ENCODE measurements at places on chromosomes 5 and 9.

DNA sequence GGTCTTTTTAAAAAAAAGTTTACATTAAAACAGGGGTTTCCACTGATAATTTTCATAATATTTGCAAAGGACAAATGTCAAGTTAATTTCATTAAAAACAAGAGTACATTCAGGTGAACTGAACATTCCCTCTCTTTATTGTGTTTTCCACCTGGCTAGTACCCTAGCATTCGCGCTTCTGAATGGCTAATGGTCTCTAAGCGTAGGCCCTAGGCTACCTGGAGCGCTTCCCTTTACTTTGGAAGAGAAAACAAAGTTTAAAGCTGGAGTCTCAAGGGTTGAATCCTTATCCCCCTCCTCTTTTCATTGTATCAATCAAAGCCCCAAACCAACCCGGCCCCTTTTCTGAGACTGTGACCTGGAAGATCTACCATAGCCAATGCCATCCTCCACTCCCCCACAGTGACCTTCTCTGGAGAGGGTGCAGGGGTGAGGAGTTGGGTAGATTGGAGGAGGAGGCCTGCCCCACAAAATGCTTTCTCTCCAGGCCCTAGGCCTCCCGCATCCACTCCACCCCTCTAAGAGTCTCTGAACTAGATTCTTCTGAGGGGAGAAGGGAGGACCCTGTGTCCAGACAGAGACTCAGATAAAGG lies 73.3 kb upstream of the TBCA start:
- no peak overlapping the region for H3K27ac ChIP-seq
- H3K4me3 ChIP-seq, result no peak overlapping the region
- DNase-seq, result no peak
- H3K36me3 ChIP-seq, result no peaks in the 10 kb centered on the region
- peaks cover 30% of the 10 kb centered on the region for H3K4me1 ChIP-seq
- peaks cover 43% of the 10 kb centered on the region for H3K27me3 ChIP-seq

GRCh38 chr5:148858106-148858505 lies 31.7 kb downstream of the ADRB2 start:
- no peak overlapping the region for H3K27ac ChIP-seq
- H3K4me3 ChIP-seq, result no peak overlapping the region
- H3K36me3 ChIP-seq, result no peaks in the 10 kb centered on the region
- no peaks in the 10 kb centered on the region for H3K27me3 ChIP-seq
- no peak for DNase-seq
- H3K4me1 ChIP-seq, result no peaks in the 10 kb centered on the region

DNA sequence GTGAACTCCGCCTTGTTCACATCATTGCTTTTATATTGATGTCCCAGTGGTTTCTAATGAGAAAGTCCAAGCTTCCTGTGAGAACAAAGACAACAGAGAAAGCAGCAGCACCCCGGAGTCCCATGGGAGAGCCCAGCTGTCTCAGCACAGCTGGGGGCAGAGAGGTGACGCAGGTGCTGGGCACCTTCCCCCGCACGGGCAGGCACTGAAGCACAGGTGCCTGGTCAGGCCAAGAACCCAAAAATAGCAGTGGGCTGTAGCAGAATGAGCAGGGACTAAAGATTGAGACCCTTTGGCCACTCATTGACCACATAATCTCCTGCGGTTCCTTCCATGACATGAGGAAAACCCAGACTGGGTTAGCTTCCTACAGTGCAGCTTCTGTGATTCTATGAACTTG lies 18.8 kb downstream of the SRD5A1 start:
- H3K4me3 ChIP-seq, result no peak overlapping the region
- no peaks in the 10 kb centered on the region for H3K4me1 ChIP-seq
- H3K27me3 ChIP-seq, result no peaks in the 10 kb centered on the region
- peaks cover 27% of the 10 kb centered on the region for H3K36me3 ChIP-seq
- H3K27ac ChIP-seq, result no peak overlapping the region

DNA sequence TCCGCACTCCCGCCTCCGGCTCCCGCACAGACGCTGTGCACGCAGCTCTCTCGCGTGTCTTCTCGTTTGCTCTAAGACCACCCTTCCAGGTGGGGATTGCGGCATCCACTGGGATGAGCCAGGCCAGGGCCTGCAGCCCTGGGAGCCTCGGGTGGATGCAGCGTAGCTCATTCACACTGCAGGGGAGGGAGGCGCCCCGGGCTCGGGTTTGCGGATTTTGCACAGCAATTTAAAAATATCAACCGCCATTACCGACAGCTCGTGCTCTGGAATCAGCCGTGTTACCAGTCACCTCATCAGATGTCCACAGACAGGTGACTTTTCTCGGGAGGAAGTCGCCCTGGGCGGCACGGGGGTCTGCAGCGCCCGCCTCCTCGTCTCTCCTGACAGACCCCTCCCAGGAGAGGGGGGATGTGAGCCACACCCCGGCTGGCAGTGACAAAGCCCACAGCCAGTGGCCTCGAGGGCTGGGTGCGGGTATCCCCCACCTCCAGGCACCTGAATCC lies 20.8 kb upstream of the SLC6A3 start:
- no peaks in the 10 kb centered on the region for H3K4me1 ChIP-seq
- no peak for DNase-seq
- H3K4me3 ChIP-seq, result no peak overlapping the region
- H3K27me3 ChIP-seq, result no peaks in the 10 kb centered on the region
- H3K27ac ChIP-seq, result no peak overlapping the region

DNA sequence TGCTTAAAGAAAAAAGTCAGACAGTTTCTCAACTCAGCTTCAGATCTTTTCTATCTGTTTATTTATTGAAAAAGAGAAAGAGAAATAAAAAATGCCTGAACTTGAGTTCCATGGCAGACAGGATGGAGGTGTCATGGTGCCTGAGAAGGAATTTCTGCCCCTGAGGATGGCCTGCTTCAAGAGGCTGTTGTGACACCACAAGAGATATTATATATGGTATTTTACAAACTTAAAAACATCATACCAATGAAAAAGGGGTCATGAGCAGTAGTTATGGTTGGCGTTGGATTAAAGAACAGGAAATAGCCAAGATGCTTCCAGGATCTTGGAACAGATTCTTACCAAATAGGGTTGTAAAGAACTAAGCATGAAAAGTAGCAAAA lies 344.6 kb downstream of the GLIS3 start:
- no peak for DNase-seq
- H3K27me3 ChIP-seq, result no peaks in the 10 kb centered on the region
- peaks cover 4% of the 10 kb centered on the region for H3K4me1 ChIP-seq
- H3K27ac ChIP-seq, result no peak overlapping the region
- no peaks in the 10 kb centered on the region for H3K36me3 ChIP-seq
- H3K4me3 ChIP-seq, result no peak overlapping the region

DNA sequence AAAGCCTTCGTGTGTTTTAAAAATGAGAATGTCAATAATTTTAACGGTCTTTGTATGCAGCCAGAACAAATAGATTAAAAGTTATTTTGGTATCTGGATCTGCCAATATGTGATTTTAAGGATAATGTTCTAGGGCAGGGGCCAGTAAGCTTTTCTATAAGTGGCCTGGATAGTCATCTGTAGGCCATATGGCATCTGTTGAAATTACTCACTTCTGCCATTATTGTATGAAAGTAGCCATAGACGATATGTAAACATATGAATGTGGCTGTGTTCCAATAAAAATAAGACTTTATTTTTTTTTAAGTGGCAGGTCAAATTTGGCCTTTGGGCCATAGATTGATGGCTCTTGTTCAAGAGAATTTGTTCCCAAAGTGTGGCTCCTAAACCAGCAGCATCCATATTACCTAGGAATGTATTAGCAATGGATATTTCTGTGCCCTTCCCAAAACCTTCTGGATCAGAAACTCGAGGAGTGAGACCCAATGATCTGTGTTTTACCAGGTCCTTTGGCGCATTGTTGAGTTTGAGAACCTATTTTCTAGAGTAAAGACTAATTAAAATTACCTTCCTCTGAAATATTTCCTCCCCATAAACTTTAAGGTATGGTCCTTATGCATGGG lies 55.9 kb downstream of the C6 start:
- H3K27me3 ChIP-seq, result peaks cover 10% of the 10 kb centered on the region
- H3K4me1 ChIP-seq, result no peaks in the 10 kb centered on the region
- no peak overlapping the region for H3K4me3 ChIP-seq
- no peaks in the 10 kb centered on the region for H3K36me3 ChIP-seq
- no peak overlapping the region for H3K27ac ChIP-seq

DNA sequence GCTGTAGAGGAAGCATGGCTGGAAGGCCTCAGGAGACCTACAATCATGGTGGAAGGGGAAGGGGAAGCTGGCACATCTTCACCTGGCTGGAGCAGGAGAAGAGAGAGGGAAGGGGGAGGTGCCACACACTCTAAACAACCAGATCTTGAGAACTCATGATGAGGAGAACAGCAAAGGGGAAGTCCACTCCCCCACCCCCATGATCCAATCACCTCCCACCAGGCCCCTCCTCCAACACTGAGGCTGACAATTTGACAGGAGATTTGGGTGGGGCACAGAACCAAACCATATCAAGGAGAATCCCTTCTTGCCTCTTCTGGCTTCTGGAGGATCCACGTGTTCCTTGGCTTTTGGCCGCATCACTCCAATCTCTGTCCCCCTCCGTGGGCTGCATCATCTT lies 13.1 kb upstream of the CMBL start:
- H3K4me1 ChIP-seq, result peaks cover 3% of the 10 kb centered on the region
- no peaks in the 10 kb centered on the region for H3K27me3 ChIP-seq
- H3K4me3 ChIP-seq, result no peak overlapping the region
- no peak overlapping the region for H3K27ac ChIP-seq

- H3K27ac ChIP-seq, result no peak overlapping the region
- no peaks in the 10 kb centered on the region for H3K36me3 ChIP-seq
- DNase-seq, result no peak
- H3K27me3 ChIP-seq, result peaks cover 6% of the 10 kb centered on the region
Observed at GRCh38 chr9:136881691-136882108, 4.6 kb upstream of the TRAF2 start.

DNA sequence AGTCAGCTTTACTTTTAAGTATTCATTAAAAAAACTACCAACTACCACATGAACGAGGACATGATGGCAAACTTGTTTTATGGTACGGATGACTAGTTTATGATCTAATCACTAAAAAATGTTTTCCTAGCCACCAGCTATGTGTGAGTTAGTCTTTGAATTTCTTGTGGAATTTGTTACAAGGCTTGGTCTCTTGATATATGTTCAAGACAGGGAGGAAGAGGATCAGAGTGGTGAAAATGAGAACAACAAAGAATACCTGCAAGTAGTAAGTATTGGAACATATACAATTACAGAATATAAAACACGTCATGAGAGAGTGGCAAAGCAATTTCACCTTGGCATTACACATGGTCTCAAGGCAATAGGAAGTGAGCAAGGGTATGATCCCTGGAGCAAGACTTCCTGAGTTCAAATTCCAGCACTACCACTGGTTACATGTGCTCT lies 548.6 kb upstream of the TLE4 start:
- H3K4me1 ChIP-seq, result peaks cover 25% of the 10 kb centered on the region
- no peak for DNase-seq
- no peak overlapping the region for H3K27ac ChIP-seq
- H3K27me3 ChIP-seq, result no peaks in the 10 kb centered on the region
- H3K4me3 ChIP-seq, result no peak overlapping the region

- peak overlapping the region; percentile 44 for H3K27ac ChIP-seq
- H3K27me3 ChIP-seq, result peaks cover 5% of the 10 kb centered on the region
- H3K4me1 ChIP-seq, result peaks cover 8% of the 10 kb centered on the region
- no peak overlapping the region for H3K4me3 ChIP-seq
- no peaks in the 10 kb centered on the region for H3K36me3 ChIP-seq
- no peak for DNase-seq
Observed at GRCh38 chr5:76926329-76927105, 26.3 kb upstream of the CRHBP start.

DNA sequence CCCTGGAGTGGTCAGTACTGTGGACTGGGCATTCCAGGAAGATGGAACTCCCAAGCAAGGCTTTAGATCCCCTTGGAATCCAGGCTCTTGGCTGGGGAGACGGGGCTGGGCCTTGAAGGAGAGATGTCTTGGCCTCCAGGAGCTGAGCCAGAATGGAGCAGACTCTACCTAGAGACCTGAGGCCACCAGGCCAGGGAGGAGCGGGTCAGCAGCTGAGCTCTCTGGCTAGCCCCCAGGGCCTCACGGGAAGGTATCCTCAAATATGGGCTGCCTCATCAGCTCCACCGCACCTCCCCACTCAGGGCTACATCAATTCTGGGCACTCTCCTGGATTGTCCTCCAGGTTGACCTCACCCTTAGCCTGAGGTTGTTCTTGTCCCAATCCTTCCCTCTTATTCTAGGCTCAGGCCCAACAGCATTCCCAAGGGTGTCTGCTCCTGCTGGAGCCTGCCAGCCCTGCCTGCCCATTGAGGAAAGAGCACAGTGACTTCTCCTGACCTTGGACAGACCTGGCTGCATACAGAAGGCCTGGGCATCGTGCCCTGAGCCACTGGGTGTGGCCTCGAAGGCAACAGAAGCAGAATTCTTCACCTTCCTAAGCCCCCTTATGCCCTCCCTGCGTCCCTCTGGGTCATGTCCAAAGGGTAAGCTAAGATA lies 3.0 kb upstream of the PDLIM4 start:
- no peaks in the 10 kb centered on the region for H3K36me3 ChIP-seq
- DNase-seq, result no peak
- no peaks in the 10 kb centered on the region for H3K27me3 ChIP-seq

- no peaks in the 10 kb centered on the region for H3K4me1 ChIP-seq
- DNase-seq, result no peak
- no peaks in the 10 kb centered on the region for H3K27me3 ChIP-seq
- no peak overlapping the region for H3K27ac ChIP-seq
- H3K4me3 ChIP-seq, result no peak overlapping the region
Observed at GRCh38 chr9:80771555-80772347, 917.6 kb downstream of the TLE1 start.

DNA sequence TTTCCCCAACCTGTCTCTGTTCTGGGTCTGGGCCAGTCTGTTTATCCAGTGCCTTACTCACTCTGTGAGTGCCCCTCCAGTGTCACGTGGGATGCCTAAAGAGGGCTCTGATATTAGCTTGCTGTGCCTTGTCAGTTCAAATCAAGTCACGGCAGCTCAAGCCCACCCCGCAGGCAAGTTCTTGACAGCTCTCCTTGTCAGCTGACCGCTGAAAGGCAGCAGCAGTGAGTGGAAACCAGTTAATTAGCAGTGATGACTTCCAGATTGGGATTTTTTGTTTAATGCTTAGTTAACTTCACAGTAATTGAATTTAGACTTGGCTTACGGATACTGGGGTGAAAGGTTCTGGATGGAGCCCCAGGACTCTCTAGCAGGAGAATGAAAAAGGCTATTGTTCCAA lies 210.1 kb downstream of the PSAT1 start:
- no peaks in the 10 kb centered on the region for H3K4me1 ChIP-seq
- no peak for DNase-seq
- H3K27ac ChIP-seq, result no peak overlapping the region
- H3K4me3 ChIP-seq, result no peak overlapping the region

DNA sequence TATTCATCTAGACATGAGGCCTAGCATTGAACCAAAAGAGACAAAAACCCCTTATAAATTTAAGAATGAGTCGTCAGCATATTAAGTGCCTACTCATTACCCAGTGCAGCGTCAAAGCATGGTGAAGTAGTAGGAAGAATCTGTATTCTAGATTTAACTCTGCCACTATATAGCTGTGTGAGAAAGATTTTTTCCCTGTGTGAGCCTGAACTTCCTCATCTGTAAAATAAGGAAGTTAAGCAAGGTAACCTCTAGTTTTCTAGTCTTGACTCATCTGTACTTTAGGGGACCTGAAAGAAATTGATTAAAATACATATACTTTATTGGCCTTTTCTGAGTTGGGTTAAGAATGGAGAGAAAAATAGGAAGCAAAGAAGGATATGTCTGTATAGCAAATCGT lies 82.1 kb upstream of the RUSC2 start:
- peaks cover 18% of the 10 kb centered on the region for H3K4me1 ChIP-seq
- peaks cover 13% of the 10 kb centered on the region for H3K36me3 ChIP-seq
- no peaks in the 10 kb centered on the region for H3K27me3 ChIP-seq
- H3K27ac ChIP-seq, result no peak overlapping the region

All from mesothelial cell of epicardium (in vitro differentiated cells).